ENCODE measurements at places on chromosomes 4 and X.

DNA sequence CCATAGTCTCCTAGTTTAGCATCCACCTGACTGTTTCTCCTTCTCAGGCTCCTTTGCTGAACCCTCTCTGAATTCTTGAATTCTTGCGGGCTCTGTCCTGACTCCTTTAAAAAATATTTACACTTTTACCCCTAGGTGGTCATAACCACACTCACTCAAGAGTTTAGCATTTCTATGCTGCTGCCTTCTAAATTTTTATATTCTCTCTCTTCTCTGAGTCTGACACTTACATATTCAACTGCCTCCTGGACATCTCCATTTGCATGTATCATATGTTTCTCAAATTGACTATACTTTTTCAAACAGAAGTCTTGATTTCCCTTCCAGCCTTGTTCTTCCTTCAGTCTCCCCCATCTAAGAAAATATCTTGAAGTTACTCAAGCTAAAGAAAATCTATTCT lies 31.6 kb downstream of the ARL9 start:
- DNase-seq, result no peak

DNA sequence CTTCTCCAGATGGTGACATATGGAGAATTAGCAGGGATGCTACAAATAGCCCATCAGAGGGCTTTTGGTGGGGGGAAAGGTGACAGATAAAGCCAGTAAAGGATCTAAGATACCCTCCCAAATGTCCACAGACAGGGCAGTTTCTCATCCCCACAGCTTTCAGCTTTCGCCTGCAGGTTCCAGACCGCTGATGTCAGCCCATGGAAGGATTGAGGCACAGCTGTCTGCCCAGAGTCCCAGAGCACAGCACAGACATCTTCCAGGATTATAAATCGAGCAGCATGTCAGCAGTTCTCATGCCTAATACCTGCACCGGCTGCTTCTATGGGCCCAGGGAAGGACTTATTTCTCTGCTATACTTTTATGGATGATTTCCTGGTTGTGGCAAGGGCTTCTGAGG lies 96.7 kb upstream of the MXRA5 start:
- no peak for DNase-seq

GRCh38 chr4:3686753-3687152 lies 79.4 kb upstream of the ADRA2C start:
- DNase-seq, result no peak

- DNase-seq, result no peak
Measured at GRCh38 chr4:186074189-186074588, 5.2 kb downstream of the TLR3 start.

- DNase-seq, result no peak
Measured at GRCh38 chrX:48498374-48498809, 10.4 kb upstream of the PORCN start.

DNA sequence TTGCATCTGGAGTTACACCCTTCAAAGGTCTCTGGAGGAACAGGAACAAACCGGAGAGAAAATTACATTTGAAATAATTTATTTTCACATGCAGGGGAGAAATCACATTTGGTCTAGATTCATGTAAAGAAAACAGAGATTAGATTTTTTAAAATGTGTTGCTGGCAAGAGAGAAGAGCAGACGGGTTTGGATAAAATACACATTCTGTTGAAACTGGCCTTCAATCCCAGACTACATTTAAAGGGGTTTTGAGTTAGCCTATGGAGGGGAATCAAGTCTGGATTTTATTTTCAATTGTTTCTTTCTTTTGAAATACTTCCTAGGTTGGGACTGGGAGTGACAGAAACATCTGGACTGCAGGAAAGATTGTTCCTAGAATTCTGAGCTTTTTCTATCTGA lies 180.8 kb downstream of the NHS start:
- no peak for DNase-seq

- no peak for DNase-seq
Measured at GRCh38 chrX:119686087-119686691, 6.8 kb downstream of the SEPTIN6 start.

GRCh38 chr4:140237616-140238350 lies 83.8 kb upstream of the MAML3 start:
- peak; percentile 74 for DNase-seq

GRCh38 chr4:122003335-122003734 lies 51.5 kb upstream of the TRPC3 start:
- peak; percentile 20 for DNase-seq

- no peak for DNase-seq
Measured at GRCh38 chr4:88582493-88582892, 9.8 kb upstream of the HERC3 start.

DNA sequence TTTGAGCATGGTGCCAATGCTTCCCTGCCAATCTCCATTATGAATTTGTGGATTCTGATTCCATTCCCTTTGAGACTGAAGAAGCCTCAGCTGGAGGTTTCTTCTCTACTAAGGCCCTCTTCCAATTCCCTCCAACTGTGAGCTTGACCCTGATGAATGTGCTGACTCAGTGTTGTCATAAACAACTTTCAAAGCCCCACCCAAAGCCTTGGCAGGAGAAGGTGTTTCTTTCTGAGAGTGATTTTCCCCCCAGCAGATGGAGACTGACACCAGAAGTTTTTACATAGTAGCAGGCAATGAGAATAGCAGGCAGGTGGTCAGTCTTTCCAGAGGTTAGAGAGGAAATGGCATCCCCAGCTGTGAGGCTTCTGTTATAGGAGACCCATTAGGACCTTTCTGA lies 53.1 kb downstream of the OCRL start:
- DNase-seq, result no peak

- no peak for DNase-seq
Measured at GRCh38 chrX:55088795-55089489, at the start of gene PAGE2. Gene PAGE2, plus strand, starts transcription at chrX:55089018. Its CDS starts 1,003 bp downstream, at chrX:55090021.

- no peak for DNase-seq
Measured at GRCh38 chrX:42725196-42725595, 52.8 kb downstream of the PPP1R2C start.

GRCh38 chr4:72531768-72532290 lies 37.2 kb downstream of the ADAMTS3 start:
- no peak for DNase-seq

DNA sequence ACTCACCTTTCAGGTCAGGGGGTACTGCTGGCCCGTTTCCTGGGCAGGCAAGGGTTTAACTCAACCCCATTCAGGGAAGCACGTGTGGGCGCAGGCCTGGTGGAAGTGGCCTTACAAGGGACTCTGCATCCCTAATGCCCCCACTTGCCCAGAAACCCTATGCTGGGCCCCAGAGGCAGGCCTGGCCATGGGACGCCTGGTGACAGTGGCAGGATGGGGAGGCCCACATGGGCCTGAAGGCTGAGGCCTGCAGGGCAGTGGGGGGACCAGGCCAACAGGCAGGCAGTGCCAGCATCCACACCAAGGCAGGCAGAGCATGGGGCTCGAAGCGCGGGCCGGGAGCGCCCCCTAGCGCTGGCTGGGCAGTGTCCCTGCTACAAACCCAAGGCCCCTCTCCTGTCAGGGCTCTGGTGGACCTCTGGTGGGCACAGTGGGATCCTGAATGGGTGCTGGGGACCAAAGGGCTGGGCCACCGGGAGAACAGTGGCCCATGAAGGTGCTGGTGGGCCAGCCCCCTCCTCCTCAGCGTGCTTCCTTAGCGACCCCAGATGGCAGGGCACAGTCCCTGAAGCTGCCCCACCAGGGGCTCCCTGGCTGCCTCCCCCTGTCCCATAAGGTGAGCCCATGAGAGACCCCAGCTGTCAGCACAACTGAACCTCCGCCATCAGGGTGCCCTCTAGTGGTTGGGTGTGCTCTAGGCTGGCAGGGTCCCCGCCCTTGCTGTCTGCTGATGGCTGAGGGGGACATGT lies 16.8 kb downstream of the FGFR3 start:
- no peak for DNase-seq

DNA sequence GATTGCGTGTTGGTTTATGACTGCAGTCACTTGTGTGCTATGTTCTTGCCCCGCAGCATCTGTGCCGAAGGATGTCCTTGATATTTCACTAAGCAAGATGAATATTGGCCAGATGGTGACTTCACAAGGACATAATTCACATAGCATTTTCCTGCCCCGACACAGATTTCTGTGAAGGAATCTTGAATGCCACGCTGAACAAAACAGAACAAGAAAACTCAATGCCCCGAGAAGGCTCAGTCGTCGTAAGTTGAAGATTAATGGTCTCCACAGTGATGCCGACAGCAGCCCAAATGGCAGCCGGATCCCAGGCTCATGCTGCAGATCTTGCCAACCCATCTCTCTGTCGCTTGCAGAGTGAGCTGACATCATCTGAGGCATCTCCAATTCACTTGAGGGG lies 145.9 kb downstream of the CPEB2 start:
- DNase-seq, result no peak

- DNase-seq, result peak; percentile 6
Measured at GRCh38 chr4:170743633-170744032, 653.9 kb upstream of the AADAT start.

DNA sequence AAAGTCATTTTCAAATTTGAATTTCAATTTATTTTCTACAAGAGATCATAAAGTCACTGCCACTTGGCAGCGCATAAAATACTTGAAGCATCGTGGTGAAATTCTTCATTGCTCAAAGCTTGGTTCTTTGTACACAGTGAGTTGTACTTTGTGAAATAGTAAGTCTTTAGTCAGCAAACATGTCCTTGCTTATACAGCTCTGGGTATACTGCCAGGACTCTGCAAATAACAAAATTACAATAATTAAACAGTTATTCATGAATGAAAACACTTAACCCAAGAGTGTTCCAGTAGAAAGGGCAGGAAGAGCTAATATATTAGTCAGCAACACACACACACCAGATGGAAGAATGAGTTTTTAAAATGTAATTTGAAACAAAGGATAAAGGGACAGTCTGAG lies 1300.9 kb upstream of the DIAPH2 start:
- DNase-seq, result no peak

- DNase-seq, result no peak
Measured at GRCh38 chr4:114005569-114006442, 26.4 kb upstream of the ARSJ start.

GRCh38 chr4:73865431-73866096 lies 3.6 kb upstream of the CXCL1 start:
- no peak for DNase-seq

DNA sequence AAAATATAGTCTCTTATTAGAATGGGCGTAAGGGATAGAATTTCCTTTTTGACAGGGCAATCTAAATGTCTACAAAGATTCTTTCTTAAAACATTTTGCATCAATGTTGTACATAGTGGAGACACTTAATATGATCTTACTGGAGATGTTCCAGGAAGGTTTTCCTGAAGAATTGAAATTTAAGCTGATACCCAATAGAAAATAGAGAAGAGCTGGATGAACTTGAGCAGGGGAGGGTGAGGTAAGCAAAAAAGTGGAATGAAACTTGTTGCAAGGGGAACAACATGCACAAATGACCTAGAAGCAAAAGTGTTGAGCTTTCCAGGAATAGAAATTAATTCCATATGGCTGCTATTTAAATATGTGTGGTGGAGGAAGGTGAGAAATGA lies 19.7 kb downstream of the SLAIN2 start:
- DNase-seq, result no peak

- DNase-seq, result no peak
Measured at GRCh38 chr4:155795991-155796390, 37.2 kb downstream of the GUCY1B1 start.

DNA sequence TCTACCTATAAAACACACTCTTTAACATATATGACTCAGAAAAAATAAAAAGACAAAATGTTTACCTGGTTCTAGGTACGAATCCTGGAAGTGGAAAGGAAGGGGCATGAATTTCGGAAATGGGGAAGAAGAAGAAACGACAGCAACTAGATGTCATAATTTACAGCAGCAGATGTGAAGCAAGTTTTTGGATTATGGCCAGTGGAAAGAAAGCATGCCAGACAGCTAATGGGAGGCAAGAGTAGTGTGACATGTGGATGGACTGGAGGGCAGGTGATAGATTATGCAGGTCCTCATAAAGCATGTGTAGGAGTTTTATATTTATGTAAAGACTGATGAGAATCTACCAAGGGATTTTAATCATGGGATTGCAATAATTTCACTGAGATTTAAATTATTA lies 279.0 kb upstream of the TACR3 start:
- no peak for DNase-seq

DNA sequence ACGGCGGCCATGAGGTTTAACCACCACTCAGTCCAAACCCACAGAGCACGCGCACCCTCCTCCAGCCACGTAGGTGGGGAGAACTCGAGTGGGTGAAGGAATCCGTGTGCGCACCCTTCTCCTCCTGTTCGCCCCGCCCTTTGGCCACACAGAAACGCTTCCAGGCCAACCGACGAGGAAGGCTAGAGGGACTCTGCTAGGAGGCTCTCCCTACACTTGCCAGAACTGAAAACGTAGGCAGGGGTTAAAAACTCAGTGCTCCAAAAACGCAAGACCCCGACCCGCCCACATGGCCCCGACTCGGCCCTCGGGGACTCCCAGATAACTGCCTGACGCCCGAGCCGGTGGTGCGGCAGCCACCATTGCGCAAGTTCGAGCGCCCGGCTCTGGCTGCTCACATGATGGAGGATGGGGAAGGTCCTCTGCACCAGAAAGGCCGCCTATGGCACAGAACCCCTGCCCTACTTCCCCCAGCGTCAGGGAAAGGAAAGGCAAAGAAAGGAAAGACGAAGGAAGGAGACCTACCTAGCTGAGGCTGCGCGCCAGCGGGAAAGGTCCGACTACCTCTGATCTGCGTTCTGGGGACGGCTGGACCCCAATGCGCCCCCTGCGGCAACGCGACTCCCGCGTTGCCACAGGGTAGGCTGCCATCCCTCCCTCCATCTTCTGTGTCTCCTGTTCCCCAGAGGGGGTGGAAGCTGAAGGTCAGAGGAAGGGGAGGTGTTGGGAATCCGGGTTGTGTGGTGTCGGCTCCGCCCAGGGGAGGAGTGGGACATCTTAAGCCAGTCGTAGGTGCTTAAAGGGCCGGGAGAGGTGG lies 201.9 kb upstream of the AGTR2 start:
- peak; percentile 14 for DNase-seq

DNA sequence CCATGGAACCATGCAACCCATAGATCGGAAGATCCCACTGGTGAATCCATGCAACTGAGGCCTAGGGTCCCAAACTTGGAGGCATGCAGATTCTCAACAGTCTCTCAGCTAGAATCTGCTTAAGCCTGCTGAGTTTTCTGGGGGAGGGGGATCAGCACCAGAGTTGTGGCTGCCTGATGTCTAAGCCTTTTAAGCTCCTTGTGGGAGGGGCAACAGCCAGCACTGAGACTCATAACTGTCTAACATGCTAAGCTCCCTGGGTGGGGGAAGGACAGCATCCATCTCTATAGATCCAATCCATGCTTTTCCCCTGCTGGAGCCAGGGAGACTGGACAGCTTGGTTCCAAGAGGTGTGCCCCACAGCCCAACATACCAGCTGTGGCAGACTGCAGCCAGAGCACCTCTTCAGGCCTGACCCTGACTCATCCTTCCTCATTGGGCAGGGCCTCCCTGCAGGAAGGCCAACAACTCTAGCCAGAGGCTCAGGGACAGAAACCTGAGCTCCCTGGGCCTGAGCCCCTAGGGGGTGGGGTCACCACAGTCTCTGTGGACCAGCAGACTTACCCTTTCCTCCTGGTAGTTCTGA lies 300.1 kb upstream of the SLC7A11 start:
- DNase-seq, result no peak

- DNase-seq, result no peak
Measured at GRCh38 chrX:4994855-4995254, 1233.8 kb downstream of the NLGN4X start.

DNA sequence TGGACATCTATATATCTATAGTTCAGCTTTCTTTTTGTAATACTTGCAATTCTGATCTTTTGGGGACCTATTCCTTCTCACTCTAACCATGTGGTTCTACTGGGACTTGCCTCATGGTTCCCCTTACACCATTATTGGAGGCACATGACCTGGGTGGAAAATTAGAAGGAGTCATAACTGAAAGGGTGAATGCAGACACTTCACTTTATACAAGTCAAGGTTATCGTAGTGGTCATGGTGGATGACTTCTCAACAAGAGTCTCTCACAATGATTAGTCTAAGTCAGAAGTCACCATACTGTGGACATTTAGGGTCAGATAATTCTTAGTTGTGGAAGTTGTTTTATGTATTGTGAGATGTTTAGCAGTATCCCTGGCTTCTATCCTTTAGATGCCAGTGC lies 10.5 kb upstream of the EIF4E start:
- no peak for DNase-seq

Measured in NCI-H748 treated with DMSO at 0.1 percent for 48 hours (cell line).